ENCODE measurements at places on chromosomes 6 and 20.

- DNase-seq: no peak
These were observed 58.6 kb downstream of the TMEM242 start for GRCh38 chr6:157264701-157265100.

GRCh38 chr6:14147891-14148290, 30.3 kb downstream of the CD83 start:
- no peak for DNase-seq

- no peak for DNase-seq
These were observed 63.6 kb downstream of the SYTL3 start for GRCh38 chr6:158713469-158713868.

GRCh38 chr6:157929076-157929475, 52.6 kb upstream of the SYNJ2 start:
- no peak for DNase-seq

GRCh38 chr6:109717971-109718370, 26.9 kb downstream of the FIG4 start:
- DNase-seq: no peak

DNA sequence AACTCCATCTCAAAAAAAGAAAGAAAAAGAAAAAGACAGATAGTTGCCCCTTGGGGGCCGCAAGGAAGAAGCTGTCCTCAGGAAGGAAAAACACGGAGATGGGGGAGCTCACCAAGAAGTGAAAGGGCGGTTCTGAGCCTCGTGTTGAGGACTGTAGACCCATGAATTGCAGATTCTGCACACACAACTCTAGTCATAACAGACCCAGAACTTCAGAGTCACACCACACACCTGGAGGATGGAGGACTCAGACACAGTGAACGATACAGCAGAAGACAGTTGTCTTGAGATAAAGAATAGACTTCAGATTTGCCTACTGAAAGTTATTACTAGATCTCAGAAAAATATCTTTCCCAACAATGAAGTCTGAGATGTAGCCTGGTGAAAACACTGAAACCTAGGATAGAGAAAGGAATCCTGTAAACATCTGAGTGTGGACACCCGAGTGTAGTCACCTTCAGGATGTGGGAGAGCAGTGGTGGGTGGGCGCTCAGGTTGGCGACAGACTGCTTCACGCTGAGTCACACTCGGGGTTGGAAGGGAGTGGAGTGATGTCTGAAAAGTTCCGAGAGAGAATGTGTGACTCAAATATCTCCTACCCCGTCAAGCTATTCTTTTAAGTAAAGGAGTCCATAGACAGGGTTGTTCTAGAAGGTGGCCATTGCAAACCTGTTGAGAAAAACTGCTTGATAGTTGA, 88.1 kb downstream of the MAP3K4 start:
- no peak for DNase-seq

DNA sequence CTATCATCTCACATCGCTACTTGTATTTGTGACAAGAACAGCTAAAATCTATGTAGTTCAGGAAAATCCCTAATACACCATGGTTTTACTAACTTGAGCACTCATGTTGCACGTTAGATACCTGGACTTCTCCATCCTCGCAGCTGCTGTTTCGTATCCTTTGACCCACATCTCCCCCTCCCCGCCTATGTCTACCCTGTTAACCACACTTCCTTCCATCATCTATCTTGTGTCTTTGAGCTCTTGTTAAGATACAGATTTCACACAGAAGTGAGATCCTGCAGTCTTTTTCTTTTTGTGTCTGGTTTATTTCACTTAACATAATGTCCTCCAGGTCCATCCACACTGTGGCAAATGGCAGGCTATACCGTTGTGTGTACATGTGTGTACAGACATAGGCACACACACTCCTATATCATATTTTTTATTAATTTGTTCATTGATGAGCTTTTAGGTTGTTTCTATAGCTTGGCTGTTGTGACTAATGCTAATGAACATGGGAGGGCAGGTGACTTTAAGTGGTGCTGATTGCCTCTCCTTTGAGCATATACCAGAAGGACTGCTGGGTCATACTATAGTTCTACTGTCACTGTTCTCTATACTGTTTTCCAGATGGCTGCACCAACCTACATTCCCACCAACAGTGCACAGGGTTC, 117.8 kb downstream of the WDR27 start:
- DNase-seq: no peak

GRCh38 chr20:370977-371754, 9.4 kb upstream of the TRIB3 start:
- no peak for DNase-seq

- DNase-seq: no peak
These were observed 72.4 kb downstream of the TULP4 start for GRCh38 chr6:158384671-158385110.

GRCh38 chr6:46269447-46270229, 98.9 kb upstream of the ENPP5 start:
- DNase-seq: no peak

DNA sequence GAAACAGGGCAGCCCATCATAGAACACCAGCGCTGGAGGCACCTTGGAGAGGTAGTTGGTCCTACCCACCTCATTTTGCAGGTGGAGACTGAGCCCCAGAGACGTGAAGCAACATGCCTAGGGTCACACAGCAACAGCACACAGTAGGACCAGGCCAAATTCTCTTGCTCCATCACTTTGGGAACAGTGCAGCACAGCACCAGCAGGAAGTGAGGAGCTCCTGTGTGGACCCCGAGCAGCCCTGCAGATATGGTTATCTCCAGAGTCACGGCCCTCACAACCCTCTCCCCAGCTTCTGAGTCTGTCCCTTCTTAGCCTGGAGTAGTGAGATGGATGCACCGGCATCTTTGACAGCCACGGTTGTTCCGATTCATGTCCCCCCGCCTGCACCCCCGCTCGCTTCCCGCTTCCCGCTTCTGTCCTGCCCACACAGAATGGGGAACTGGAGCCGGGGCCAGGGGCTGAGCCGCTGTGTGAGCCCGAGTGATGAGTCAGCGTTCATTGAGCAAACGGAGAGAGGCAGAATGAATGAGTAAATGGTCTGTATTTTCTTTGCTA, 72.6 kb upstream of the DUSP22 start:
- DNase-seq: no peak

- no peak for DNase-seq
These were observed 36.6 kb downstream of the ADGRF4 start for GRCh38 chr6:47734831-47735481.

GRCh38 chr6:148770408-148771211, 23.8 kb downstream of the UST start:
- DNase-seq: no peak

DNA sequence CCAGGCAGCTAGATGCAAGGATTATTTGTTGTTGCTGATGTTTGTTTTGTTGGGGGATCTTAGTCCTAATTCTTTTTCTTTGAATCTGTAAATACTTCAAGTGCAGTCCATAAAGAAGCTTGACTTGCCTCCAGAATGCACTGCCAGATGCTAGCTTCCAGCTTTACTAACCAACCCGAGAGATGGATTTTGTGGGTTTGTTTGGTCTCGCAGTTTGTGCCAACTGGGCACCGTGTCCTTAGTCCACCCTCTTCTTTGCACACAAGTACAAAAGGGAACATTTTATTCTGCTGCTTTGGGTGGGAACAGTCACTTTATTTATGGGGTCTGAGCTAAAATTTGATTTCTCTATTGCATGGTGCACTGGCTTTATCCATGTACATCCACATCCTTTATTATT, 212.0 kb downstream of the PLCB1 start:
- DNase-seq: no peak

- no peak for DNase-seq
These were observed 22.8 kb upstream of the PCMTD2 start for GRCh38 chr20:64232794-64233193.

- no peak for DNase-seq
These were observed 124.9 kb upstream of the ARID1B start for GRCh38 chr6:156652231-156652750.

- peak; percentile 77 for DNase-seq
These were observed 1.5 kb downstream of the COL12A1 start for GRCh38 chr6:75204217-75204958.

DNA sequence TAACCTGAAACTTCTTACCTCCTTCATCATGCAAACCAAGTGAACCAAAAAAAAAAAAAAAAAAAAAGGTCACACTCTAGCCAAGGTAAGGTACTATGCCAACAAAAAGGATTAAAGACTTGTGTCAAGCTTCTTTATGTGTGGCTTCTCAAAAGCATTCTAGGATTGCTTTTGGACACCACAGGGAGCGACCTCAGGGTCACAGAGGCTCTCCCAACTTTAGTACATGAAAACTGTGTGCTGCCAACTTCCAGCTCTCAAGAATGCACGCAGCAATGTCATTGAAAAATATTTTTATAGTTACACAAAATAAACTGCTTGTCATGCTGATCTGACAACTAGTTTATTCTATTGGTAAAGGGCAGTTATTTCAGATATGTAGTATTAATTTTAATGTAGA, 243.8 kb downstream of the PLCB1 start:
- DNase-seq: no peak

GRCh38 chr6:2055911-2056310, 189.5 kb downstream of the GMDS start:
- DNase-seq: no peak

DNA sequence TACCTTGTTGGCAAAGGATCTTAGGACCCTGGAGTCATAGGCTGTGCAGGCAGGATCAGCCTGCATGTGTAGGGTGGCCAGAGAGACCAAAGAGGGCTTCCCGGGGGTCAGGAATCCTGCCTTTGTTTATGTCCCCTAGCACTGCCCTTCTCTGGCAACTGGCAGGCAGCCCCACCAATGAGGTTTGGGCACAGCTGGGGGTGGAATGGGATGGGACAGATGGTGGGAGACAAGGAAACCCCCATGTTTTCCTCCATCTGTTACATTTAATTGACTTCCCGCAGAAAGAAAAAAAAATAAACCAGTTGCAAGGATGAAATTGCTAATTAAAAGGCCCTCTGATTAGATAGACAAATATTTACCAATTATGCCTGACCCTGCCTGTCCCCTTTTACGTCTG, 27.6 kb downstream of the CD40 start:
- no peak for DNase-seq

DNA sequence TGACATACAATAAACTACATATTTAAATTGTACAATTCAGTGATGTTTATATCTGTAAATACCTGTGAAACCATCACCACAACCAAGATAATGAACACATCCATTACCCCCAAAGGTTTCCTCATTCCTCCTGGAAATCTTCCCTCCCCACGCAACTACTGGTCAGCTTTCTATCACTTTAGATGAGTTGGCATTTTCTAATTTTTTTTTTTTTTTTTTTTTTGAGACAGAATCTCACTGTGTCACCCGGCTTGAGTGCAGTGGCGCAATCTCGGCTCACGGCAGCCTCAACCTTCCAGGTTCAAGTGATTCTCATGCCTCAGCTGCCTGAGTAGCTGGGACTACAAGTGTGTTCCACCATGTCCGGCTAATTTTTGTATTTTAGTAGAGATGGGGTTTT, 31.7 kb upstream of the ECI2 start:
- no peak for DNase-seq

DNA sequence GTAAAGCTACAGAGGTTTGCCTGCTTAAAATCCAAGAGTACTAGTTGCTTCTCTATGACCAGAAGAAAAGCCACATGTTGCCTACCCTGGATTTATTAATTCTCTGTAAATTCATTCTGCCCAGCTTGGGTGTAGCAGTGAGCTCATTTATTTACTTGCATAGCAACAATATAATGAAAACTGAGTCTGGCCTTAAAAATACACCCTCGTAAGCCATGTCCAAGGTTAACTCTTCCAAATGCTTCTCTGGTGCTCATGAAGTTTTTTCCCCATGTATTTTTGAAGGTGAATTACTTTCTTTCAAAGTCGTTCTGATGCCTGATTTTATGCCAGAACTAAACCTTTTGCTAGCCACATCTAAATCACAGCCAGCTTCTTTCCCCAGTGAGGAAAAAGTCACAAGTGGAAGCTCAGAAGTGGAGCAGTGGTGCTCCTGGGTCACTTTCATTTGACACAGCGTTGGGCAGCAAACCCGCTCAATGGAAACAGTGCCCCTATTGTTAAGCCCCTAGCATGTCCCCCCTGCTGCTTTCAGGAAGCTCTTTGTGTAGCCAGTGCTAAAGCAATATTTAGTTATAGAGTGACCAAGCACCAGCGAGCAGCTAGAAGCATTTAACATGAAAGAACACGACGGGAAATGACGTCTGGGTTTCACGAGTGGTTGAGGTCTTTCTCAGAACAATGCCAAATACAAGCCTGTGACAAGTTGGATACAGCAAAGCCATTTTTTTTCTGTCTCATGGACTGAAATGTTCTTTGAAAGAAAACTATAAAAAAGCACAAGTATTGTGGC, 29.8 kb downstream of the NEDD9 start:
- no peak for DNase-seq

- no peak for DNase-seq
These were observed 27.7 kb downstream of the AKIRIN2 start for GRCh38 chr6:87674290-87674689.

DNA sequence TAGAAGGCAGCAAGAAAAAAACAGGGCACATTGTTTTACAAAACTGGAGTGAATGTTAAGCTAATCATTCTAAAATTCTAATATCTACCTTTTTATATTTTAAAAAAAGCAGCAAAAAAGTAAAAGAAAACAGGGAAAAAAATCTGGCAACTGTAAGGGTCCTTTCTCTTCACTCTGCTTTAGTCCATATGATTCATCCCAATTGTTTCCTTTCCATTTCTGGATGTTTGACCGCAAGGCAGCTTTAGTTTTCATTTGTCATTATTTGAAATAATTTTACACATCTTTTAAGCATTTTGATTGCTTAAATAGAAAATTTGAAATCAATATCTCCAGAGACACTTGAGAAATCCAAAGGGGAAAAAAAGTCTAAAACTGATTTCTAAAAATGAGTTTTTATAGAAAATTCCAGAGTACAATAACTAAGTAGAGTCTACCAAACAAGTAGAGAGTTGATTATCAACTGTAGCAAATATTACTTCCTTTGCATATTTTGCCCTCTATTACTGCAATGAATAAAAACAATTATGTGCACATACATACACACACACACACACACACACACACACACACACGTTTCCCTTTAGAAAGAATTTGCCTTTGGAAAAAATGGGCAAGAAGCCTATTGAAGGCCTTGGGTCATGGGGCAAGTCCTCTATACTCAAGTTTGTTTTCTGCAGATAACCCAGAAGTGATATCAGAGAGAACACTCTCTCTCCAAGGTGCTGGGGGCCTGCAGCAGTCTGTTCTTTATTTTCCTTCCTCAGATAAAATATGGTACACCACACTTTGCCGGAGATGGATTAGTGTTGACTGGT, 259.7 kb downstream of the HACE1 start:
- DNase-seq: no peak

DNA sequence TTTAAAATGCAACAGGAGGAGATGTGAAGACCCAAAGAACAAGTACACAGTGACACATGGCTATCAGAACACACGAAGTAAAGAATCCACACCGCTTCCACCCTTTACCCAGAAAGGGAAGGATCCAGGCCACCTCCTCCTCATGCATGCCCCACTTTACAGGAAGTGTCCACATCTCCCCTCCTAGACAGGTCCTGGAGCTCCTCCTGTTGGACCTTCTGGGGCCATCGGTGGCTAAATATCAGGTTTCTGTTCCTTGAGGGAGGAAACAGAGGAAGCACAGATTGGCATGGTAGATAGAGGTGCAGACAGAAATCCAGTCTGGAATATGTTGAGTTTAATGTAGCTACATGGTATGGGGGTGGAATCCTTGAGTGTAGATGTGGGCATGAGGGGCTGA, 10.9 kb downstream of the NINL start:
- no peak for DNase-seq
